GM20000 (cell line): ENCODE measurements at places on chromosomes 12 and 14.

GRCh38 chr12:93802698-93803423 lies 125.7 kb downstream of the CRADD start:
- DNase-seq = no peak

- DNase-seq = no peak
Measured at GRCh38 chr12:53624956-53625355, 1.2 kb downstream of the ATF7 start.

DNA sequence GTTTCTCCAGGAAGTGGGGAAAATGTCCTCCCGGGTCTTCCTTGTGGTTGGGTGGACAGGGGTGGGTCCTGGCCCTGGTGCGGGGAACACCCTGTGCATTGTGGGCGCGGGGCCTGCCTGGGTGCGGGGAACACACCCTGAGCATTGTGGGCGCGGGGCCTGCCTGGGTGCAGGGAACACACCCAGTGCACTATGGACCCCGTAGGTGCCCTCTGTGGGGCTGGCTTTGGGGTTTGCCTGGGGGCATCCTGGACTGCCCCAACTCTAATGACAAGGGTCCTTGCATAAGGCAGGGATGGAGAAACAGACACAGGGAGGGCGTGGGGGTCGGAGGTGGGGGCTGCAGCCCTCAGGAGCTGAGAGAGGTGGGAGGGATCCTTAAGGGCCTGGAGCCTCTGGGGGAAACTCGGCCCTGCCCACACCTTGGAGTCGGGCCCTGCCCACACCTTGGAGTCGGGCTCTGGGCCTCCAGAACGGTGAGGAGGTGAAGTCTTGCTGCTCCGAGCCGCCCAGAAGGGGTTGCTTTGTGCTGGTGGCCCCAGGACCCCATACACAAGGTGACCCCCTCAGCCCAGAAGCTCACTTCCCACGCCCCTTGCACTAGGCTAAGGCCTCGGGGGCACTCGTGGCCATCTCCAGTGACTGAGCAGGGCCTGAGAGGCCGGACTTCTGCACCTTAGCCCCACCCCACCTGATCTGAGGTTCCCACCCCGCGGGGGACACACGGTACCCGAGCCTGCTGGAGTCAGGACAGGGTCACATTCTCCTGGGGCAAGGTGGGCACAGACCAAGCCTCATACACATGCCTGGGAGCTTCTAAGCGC lies 69.3 kb downstream of the GALNT9 start:
- DNase-seq = no peak

DNA sequence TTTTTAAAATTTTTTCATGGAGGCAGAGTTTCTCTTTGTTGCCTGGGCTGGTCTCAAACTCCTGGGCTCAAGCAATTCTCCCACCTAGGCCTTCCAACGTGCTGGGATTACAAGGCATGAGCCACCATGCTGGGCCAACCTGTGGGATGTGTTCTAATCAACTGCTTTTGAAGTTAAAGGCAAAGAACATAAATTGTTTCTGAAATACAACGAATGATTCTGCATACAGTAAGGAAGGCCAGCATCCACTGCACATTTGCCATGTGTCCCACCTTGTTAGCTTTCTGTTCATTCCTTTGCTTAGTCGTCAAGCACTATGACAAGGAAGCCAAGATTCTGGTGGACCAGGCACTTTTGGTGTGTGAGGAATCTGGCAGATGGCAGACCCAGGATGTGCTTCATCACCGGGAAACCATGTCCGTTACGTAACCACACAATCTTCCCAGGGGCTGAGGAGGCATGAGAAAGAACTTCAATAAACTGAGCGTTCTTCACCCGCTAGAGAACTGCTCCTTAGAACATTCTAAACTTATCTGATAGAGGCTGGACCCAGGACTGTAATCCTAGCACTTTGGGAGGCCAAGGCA lies 24.5 kb downstream of the MOK start:
- no peak for DNase-seq

- peak; percentile 54 for DNase-seq
Measured at GRCh38 chr12:11497995-11498394, 102.6 kb upstream of the PRB2 start.

DNA sequence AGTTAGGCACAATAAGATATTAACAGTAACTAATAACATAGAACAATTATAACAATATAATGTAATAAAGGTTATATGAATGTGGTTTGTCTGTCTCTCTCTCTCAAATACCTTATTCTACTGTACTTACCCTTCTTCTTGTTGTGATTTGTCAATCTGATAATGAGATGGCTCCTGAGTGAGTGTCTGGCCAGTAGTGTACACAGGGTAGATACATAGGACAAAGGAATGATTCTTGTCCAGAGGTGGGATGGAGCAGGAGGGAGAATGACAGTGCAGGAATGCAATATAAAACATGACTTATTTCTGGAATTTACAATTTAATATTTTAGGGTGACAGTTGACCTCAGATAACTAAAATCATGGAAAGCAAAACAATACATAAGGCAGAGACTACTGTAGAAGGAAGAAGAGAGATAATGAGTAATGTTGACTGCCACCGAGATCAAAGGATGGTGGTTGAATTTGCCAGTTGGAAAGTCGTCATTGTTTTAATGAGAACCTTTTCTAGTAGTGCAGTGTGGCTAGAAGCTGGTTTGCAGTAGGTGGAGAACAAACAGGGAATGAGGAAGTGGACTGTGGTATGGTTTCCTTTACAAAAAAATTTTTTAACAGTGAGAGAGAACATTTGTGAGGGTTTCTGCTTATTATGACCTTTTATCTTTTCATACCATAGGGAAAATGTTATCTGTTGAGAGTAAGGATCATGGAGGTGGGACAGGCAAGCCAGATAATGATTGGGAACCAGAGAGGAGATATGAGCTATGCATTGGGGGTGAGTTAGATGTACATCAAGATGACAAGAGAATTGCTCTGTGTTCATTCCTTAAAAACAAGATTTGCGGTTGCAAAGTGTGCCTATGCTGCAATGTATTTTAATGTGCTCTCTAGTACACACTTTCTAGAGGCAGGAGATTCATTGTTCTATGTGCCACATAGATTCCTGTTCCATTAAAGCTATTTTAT lies 458.3 kb downstream of the BTG1 start:
- DNase-seq = no peak
